ENCODE measurements at places on chromosomes 1 and 21. TPM values are rescaled to one million over a fixed set of nuclear protein-coding genes. Genes with fewer than 3 reads are reported as not detected.
A peak's percentile ranks its signal among the peaks of the same experiment; 100 is the strongest.

- DNase-seq = no peak
These were observed 75.0 kb upstream of the MRPS6 start for GRCh38 chr21:33998402-33998801.

GRCh38 chr1:210328032-210328745 is 513 bp upstream of the HHAT start:
- DNase-seq = no peak

GRCh38 chr1:10074852-10075730 is 42.3 kb downstream of the UBE4B start:
- DNase-seq = no peak

- DNase-seq = no peak
These were observed 576.6 kb downstream of the ADGRL2 start for GRCh38 chr1:82377201-82377884.

GRCh38 chr21:44952929-44953627 is 13.2 kb downstream of the SLX9 start:
- no peak for DNase-seq

DNA sequence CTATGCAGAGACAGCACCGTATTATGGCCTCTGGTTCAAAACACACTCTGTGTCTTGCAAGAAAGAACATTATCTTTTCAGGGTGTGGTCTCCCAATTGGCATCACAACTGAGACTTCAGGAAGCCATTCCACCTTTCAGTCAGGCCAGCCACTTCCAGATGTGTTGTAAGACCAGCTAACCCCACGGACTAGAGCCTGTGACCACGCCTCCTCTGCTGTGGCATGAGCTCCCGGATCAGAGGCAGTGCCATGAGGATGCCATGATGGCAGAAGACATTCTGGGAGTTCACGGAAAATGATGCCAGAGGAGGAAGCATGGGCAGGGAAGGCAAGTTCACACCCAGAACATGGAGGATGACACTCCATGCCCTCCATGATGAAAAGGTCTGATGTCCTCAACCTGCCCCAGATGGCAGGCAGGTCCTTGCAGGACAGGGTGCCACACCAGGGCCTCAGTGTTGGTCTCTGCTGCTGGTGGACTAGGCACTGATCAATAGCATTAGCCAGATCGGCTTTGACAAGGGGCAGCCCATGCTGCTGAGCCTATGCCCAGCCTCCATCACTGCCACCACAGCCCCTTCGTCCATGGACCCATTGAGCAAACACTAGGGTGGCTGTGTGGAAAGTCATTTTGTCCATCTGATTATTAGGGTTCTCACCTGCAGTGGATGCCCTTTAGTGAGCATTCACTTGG is 341.6 kb downstream of the MATN1 start:
- DNase-seq = peak; percentile 52

DNA sequence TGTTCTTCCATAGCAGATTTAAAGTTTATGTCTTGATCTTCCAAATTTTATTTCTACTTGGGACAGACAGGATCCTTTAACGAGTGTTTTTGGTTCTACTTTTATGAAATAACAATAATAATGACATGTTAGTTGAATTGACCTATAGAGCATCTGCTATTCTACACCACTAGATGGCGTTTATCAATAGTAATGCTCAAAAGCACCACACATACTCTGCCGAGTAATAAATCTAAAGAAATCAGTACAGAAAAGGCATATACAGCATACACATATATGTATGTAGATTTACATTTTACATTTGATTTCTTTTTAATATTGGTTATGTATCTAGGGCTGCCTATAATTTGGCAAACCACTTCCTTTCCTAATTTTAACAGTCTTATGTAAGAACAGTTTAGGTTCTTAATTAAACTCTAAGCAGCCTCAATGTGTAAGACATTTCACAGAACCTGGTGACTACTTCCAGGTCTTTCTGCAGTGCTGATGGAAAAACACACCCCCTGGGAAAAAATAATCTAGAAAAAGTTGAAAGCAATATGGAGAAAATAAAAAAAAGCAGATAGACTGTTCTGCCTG is 5.9 kb upstream of the SIPA1L2 start:
- DNase-seq = no peak

GRCh38 chr1:110347182-110347893 is 8.2 kb downstream of the RBM15 start:
- DNase-seq = no peak

DNA sequence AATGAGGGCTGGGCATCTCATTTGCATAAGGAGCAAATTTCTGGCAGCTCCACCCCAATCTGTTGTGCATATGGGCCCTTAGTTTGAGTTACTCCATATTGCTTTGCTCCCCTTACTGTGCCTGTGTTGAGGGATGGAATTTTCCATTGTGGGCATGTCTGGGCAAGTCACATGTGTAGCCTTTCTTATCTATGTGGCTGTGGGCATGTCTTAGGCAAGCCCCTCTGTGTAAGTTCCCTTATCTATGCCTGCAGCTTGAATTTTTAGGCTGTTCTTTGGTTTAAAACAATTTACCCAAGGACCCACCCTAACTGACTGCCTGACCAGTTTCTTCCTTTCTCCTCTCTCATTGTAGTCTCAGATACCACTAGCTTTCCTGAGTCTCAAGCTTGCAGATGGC is 405.7 kb upstream of the NCAM2 start:
- DNase-seq = no peak

GRCh38 chr1:26833432-26834405 is 7.2 kb downstream of the ZDHHC18 start:
- no peak for DNase-seq

- DNase-seq = no peak
These were observed 67.1 kb downstream of the UBE2T start for GRCh38 chr1:202274611-202275010.

- DNase-seq = no peak
These were observed 29.2 kb downstream of the MAN1C1 start for GRCh38 chr1:25645637-25646400.

- no peak for DNase-seq
These were observed 22.4 kb upstream of the CHRM3 start for GRCh38 chr1:239363930-239364329.

GRCh38 chr1:149846593-149847466 is 52.5 kb upstream of the BOLA1 start:
- no peak for DNase-seq

DNA sequence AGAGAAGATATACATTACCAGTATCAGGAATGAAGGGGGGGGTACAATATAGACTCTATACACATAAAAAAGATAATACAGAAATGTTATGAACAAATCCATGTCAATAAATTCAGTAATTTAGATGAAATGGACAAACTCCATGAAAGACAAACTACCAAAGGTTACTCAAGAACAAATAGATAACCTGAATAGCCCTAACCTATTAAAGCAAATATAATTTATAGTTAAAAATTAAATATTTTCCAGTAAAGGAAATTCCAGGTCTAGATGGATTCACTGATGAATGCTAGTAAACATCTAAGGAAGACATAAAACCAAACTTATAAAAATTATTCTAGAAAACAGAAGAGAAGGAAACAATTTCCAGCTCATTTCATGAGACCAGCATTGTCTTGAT is 13.2 kb downstream of the BLZF1 start:
- no peak for DNase-seq

- DNase-seq = no peak
These were observed 420.9 kb downstream of the SMYD3 start for GRCh38 chr1:246086191-246086590.

DNA sequence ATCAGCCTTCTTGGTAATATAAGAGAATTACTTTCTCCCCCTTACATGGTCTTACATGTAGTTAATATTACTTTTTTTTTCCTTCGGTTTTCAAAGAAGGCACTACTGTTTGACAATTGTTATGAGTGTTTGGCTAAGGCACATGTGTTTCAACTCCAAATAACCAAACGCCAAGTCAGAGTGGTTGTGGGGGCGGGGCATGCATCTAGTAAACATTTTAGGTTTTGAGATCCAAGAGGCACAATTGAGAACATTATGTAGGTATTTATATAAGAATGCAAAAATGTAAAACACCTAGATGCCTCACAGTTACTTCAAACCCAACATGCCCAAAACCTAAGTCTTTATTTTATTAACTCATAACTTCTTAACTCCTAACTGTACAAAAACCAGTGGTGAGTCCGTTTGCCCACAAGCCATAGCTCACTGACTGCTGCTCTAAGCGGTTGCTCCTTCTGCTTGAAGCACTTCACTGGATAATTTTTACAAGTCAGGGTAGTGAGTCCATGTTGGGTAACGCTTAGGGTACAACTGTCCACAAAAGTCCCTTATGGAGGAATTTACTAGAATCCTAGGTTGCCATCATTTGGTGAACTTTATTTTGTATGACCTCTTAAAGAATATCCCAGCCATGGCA is 189.9 kb downstream of the HUNK start:
- DNase-seq = no peak

- no peak for DNase-seq
These were observed 115.1 kb downstream of the SPATA6 start for GRCh38 chr1:48356901-48357300.

DNA sequence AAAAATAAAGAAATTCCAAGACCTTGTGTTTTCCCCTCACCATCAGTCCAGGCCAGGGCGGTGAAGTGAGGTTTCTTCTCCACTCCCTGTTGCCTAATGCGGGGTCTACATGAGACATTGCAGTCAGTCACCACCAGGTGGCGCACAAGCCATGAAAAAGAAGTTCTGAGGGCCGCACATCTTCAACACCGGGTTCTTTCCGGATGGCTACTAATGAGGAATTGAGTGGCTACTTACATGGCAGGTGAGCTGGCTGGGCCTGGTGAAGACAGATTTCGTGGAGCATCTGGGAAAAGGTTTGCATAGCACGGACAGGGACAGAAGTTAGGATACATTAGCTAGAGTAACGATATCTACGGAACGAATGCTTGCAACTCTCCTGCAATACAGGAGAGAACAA is 15.8 kb upstream of the S100A11 start:
- DNase-seq = no peak

- no peak for DNase-seq
These were observed 134.0 kb downstream of the TOMM20 start for GRCh38 chr1:234994436-234995295.

- no peak for DNase-seq
These were observed 107.2 kb downstream of the AKT3 start for GRCh38 chr1:243742819-243743218.

GRCh38 chr1:65949230-65949626 is 156.5 kb downstream of the PDE4B start:
- no peak for DNase-seq

DNA sequence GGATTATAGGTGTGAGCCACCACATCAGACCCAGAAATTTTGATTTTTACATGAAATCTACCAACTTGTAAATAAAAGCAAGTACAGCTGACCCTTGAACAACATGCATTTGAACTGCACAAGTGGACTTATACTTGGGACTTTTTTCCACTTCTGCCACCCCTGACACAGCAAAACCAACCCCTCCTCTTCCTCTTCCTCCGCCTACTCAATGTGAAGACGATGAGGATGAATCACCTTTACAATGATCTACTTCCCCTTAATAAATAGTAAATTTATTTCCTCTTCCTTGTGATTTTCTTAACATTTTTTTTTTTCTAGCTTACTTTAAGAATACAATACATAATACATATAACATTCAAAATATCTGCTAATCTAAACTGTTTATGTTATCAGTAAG is 17.5 kb upstream of the YRDC start:
- DNase-seq = no peak

GRCh38 chr1:145962157-145963102 is 1.9 kb downstream of the ANKRD34A start:
- no peak for DNase-seq

DNA sequence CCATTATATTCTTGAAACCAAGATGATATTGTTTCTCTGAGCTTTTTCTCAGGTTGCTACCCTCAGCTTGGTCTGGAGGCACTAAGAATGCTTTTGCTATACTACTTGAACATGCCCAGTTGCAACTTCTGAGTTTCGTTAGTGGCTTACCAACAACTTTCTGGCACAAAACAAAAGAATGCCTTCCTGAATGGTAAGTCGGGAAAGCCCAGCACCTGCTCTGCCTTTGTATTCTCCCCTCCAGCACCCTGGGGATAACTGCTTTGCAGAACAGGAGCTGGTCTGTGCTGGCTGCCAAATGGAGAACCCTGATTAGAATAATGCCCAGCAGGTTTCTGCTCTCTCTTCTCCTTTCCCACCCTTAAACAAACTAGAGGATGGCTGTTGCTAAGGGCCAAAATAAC is 149.3 kb downstream of the TGFB2 start:
- no peak for DNase-seq

DNA sequence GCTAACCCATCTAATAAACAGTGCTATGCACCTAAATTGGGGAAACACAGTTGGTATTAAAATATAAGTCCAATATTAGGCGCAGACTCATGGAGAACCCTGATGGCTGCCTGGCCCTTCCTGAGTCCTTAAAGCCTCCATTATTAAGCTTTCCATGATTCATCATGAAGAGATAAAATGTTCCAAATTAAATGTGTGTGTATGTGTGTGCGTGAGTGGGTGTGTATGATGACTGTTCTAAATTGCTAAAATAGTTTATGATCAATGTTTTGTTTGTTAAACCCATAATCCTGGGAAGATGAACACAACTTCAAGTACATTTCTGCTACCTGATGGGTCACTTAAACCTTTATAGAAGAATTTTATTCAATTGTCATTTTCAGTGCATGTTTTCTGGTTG is 6.3 kb upstream of the RBBP5 start:
- no peak for DNase-seq

DNA sequence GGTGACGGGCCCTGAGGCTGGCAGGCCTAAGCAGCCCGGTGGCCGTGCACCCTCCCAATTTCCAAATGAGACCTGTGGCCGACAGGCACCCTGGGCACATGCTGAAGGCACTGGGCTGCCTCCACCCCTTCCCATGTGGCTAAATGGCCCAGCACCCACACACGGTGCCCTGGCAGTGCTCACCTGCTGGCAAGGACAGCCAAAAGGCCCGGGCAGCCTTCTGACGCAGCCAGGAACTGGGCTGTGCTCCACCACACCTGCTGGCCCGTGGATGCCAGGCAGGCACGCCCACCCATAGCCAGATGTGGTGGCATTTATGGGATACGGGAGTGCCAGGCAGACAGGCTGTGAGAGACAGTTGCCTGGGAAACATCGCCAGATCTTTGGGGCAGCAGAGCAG is 4.0 kb upstream of the FAAP20 start:
- no peak for DNase-seq

TRIM58 gene
- 1.7 TPM for total RNA-seq

HMGCS2 gene
- total RNA-seq = not detected

GBP7 gene
- not detected for total RNA-seq

SYTL1 gene
- total RNA-seq = 0.82 TPM

CCDC17 gene
- total RNA-seq = 0.90 TPM

RCAN3 gene
- 14.5 TPM for total RNA-seq

CRP gene
- not detected for total RNA-seq

CD84 gene
- total RNA-seq = not detected

FCRL4 gene
- total RNA-seq = not detected

CFHR5 gene
- total RNA-seq = not detected

CRYBG2 gene
- total RNA-seq = not detected

RIMS3 gene
- total RNA-seq = 26.0 TPM

BOLA1 gene
- total RNA-seq = 11.5 TPM

RAB13 gene
- 137 TPM for total RNA-seq

DCST1 gene
- not detected for total RNA-seq

CCNL2 gene
- 176 TPM for total RNA-seq
